ENCODE measurements at places on chromosomes 1 and 21.

- DNase-seq: no peak
Observed at GRCh38 chr1:201681375-201681774, 142.4 kb downstream of the NAV1 start.

DNA sequence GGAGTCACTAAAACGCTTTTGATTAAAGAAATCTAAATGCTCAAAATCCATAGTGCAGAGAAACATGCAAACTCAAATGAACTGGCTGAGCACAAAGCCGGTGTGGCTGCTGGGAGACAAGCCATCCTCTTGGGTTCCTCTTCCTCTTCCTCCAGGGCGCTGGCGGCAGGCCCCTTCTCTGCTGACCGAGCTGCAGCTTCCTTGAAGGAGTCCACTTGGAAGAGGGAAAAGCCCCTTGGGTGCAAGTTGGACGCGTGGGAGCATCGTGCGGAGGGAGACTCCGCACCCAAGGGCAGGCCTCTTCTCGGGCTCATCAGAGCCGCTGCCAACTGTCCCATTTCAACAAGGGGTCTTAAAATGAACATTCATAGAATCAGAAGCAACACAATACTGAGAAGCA is 7.9 kb downstream of the CCNL2 start:
- no peak for DNase-seq

GRCh38 chr1:168288311-168289052 is 7.8 kb downstream of the TBX19 start:
- no peak for DNase-seq

- DNase-seq: no peak
Observed at GRCh38 chr1:228833911-228834688, 98.8 kb downstream of the RHOU start.

GRCh38 chr1:154325583-154326545 is 539 bp downstream of the ATP8B2 start:
- no peak for DNase-seq

- no peak for DNase-seq
Observed at GRCh38 chr1:62682531-62682930, 5.7 kb downstream of the DOCK7 start.

DNA sequence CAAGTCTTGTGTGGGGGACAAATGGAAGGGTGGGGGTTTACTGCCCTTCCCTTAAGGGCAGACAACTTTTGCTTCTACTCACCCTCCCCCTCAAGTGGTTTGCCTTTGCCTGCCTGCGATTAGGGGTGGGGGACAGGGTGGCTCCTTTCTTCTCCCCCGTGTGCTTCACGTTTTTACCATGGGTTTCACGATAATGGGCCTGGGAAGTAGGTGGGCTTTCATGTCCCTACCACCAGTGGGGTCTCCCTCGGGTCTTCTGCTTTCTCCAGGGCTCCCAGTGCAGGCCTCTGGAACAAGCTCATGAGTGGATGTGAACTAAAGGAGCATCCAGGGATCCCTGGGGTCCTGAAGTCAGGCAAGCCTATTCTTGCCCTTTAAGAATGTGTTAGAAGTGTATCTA is 21.6 kb downstream of the UTP25 start:
- no peak for DNase-seq

DNA sequence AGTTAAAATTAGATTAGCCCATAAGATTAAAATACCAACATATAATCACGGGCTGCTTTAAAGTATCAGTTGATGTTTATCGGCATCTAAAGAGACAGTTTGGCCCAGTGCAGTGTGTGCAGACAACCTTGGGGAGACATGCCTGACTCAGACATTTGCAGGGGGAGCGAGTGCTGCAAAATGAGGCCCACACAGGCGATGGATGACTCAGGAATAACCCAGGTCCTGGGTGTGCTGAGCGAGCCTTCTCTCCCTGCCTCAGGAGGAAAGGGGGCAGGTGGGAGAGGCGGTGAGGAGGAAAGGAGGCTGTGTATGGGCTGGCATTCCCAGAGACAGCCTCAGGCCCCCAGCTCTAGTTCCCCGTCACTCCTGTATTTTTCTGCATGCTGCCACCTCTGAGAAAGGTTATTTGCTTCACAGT is 9.0 kb downstream of the SLC9A1 start:
- DNase-seq: no peak

- no peak for DNase-seq
Observed at GRCh38 chr21:34999397-34999941, 49.6 kb downstream of the RUNX1 start.

GRCh38 chr1:26598890-26599289 is 69.3 kb downstream of the RPS6KA1 start:
- no peak for DNase-seq

GRCh38 chr1:34406377-34406776 is 229.7 kb downstream of the C1orf94 start:
- no peak for DNase-seq

DNA sequence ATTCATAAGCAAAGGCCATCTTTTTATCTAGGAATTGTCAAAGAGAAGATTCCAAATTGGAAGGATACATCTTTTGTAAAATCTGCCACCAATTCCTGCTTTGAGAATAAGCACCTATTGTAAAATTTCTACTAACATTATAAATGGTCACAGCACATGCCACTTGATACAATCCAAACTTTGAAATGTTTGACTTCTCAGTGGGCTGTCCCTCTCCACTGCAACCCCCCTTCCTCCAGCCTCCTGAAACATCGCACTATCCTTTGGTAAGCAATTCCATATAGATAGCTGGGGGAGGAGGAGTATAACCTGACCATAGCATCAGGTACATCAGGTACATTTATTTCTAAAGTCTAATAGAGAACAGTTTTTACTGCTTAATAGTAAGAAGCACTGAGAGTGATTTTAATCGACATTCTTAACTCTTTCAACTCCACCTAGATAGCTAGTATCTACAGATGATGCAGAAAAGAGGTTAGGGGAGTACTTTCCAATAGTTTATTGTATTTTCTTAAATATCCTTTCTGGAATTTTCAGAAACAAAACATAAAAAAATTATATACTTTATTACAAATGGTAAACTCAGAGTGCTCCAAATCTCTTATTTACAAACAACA is 2.9 kb downstream of the JUN start:
- DNase-seq: no peak

- DNase-seq: no peak
Observed at GRCh38 chr1:3444736-3445135, 9.7 kb upstream of the ARHGEF16 start.

DNA sequence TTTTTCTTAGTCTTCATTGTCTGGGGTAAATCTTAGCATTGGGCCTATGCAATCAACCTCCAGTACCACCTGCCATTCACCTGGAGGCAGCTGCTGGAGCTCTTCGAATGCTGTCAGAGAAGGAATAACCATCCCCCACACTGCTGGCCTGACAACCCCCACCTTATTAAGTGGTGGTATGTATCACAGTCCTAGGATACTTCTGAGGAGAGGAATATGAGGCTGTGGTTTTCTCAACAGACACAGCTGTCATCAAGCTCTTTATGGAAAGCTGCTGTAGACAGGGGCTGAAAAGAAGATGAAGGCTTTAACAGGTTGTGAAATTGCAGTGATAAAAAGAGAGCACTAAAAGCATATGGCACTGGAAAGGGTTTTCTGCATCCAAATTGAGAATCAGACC is 61.7 kb downstream of the TSEN15 start:
- no peak for DNase-seq

DNA sequence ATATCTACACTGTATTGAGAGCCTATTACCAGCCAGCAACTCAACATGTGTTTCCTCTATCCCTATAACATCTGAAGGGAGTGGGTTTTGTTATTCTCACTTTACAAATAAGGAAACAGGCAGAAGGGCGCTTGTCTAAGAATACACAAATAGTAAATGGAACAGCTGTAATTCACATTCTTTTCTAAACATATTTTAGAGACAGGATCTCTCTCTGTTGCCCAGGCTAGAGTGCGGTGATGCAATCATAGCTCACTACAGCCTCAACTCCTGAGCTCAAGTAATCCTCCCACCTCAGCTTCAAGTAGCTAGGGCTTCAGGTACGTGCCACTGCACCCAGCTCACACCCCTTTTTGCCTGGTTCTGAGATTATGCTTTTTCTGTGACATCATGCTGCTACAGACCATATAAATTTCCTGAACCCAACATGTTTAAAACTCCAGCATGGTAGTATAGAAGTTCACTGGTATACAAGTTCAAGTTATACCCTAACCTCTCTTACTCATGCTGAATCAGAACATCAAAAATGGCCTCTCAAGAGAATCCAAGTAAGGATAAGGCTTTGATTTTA is 8.6 kb upstream of the TACSTD2 start:
- no peak for DNase-seq

DNA sequence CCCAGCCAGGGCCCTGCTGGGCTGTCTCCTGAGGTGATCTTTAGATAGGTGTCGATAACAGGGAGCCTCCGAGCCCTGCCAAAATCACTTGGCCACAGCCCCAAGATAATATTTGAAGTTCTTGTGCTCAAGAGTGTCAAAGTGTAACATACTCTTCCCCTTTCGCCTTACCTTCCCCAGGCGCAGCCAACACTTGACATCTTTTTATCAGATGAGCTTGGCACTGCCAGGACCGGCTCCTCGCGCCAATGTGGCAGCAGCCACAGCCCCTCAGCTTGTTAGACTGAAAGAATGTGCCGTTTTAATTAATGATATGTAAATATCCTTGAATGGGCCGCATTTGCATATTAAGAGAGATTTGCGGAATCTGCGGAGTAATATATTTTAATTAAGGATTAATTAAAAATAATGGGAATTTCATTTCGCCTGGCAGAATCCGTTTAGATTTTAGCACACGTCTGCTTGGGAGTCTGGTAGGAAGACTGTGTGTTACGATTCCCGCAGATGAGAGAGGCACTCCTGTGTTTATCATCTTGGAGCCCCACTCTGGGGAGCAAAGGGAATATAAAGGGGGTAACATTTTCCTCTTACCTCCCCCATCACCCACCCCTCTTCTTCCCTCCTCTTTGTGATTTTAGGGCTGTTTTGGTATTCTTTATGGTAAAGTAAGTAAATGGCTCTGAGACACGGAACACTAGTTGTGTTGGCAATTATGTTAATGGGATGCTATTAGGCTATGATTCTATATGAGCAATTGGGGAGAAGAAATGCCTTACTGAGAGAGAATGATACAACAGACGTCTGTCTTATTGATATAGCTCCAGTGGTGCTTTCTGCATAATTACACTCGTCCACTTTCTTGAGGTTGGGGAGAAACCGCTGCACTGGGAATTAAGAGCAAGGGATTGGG is 109.8 kb downstream of the PBX1 start:
- DNase-seq: no peak

DNA sequence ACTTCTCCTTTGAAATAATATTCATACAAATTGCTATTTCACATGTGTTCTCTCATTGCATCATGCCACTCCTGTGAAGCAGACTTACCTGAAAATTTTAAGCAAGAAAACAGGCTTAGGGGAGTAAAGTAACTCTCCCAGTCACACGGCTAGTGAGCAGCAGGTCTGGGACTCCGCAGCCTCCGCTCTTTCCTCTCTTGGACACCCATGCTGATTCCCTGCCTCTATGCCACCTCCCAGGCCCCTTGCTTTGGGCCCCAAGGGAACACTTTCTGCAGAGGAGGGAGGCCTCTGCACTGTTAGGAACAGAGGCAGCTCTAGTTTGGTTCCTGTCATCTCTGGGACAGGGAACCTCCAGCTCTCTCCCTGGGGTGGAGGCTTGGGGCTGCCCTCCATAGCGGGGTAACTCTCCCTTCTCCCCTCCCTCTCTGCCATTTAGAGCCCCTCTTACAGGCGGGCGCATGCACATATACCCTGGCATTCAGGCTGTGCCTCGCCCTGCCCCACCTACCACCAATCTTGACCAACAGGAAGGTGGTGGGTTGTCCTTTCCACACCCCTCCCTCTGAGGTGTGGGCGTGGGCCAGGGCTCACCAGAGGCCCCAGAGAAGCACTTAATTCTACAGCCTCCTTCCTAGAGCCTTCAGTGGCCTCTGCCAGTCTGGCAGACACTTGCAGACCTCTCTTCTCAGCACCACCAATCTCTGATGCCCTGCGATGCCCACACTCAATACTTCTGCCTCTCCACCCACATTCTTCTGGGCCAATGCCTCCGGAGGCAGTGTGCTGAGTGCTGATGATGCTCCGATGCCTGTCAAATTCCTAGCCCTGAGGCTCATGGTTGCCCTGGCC is at the start of gene RXFP4:
Gene RXFP4, plus strand, starts transcription at position 646 of the 852 bp plus-strand sequence. Its CDS starts 72 bp downstream, at position 718.
- no peak for DNase-seq

GRCh38 chr1:211610779-211611556 is 32.0 kb upstream of the SLC30A1 start:
- no peak for DNase-seq

- DNase-seq: no peak
Observed at GRCh38 chr1:221776495-221777301, 34.8 kb upstream of the DUSP10 start.

DNA sequence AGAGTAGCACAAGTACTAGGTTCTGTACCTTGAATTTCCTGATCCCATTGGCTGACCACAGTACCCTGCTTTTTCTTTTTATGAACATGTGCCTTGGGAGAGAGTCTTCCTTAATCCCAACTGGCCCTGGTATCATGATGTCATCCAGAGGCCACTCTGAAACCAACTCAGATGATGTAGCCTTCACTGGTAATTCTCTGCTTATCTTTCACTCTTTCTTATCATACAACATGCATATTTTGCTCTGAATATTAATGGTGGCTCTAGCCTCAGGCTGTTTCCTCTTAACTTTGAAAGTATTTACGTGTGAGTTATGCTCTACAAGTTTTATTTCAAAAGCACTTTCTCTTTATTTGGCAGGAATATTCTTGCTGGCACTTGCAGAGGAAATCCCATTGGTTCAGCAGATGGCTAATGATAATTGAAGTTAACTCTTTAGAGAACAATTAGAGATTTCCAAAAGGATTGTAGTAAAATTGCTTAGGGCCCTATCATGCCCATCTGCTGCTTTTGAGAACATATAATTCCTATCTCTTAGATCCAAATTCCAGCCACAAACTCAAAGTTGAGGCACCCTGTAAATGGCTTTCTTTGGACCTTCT is 86.1 kb downstream of the PTGER3 start:
- no peak for DNase-seq

DNA sequence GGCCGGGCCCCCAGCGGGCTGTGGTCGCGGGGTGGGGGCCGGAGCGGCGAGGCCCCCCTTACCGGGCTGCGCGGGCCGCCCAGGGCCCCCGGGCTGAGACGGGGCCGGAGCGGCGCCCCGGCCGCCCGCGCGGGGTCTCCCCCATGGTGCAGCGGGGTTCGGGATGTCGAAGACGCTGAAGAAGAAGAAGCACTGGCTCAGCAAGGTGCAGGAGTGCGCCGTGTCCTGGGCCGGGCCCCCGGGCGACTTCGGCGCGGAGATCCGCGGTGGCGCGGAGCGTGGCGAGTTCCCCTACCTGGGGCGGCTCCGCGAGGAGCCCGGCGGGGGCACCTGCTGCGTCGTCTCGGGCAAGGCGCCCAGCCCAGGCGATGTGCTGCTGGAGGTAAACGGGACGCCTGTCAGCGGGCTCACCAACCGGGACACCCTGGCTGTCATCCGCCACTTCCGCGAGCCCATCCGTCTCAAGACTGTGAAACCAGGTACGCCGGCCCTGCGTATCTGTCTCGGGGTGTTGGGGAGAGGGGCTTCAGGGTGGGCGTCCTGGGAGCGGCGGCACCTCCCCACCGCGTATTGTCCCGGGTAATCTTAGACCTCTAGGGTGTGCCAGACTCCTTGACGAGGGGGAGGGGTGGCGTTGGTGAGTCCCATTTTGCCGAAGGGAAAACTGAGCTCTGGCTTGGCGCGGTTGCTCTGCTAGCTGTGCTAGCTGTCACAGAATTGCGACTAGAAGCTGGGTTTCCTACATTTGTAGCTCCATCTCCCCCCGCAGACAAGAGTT is 745 bp downstream of the MAGI3 start:
- peak; percentile 27 for DNase-seq
